ENCODE measurements at places on chromosomes 13 and 19. TPM values are rescaled to one million over a fixed set of nuclear protein-coding genes. Genes with fewer than 3 reads are reported as not detected.

Gene TINCR
- 0.34 TPM for polyA plus RNA-seq

Gene CHST8
- polyA plus RNA-seq: 0.63 TPM

GRCh38 chr13:79121286-79121685 lies 284.8 kb downstream of the RBM26 start:
- DNase-seq: no peak

GRCh38 chr13:44403461-44404056 lies 29.9 kb downstream of the SERP2 start:
- no peak for DNase-seq

DNA sequence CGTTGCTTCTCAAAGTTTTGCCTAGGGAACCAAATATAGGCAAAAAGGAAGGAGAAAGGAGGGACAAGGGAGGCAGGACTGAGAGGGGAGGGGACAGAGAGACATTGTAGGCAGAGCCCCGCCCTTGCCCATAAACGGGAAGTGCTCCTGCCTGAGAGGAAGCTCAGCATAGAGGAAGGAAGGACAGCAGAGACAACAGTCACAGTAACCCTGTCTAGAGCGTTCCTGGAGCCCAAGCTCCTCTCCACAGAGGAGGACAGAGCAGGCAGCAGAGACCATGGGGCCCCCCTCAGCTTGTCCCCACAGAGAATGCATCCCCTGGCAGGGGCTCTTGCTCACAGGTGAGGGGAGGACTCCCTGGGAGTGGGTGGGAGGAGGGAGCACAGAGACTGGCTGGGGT lies at the start of gene CEACAM21:
CEACAM21 (plus strand) TSS at position 169 of the 400 bp plus-strand sequence; CDS start at position 278, 109 bp downstream.
- peak; percentile 56 for DNase-seq

DNA sequence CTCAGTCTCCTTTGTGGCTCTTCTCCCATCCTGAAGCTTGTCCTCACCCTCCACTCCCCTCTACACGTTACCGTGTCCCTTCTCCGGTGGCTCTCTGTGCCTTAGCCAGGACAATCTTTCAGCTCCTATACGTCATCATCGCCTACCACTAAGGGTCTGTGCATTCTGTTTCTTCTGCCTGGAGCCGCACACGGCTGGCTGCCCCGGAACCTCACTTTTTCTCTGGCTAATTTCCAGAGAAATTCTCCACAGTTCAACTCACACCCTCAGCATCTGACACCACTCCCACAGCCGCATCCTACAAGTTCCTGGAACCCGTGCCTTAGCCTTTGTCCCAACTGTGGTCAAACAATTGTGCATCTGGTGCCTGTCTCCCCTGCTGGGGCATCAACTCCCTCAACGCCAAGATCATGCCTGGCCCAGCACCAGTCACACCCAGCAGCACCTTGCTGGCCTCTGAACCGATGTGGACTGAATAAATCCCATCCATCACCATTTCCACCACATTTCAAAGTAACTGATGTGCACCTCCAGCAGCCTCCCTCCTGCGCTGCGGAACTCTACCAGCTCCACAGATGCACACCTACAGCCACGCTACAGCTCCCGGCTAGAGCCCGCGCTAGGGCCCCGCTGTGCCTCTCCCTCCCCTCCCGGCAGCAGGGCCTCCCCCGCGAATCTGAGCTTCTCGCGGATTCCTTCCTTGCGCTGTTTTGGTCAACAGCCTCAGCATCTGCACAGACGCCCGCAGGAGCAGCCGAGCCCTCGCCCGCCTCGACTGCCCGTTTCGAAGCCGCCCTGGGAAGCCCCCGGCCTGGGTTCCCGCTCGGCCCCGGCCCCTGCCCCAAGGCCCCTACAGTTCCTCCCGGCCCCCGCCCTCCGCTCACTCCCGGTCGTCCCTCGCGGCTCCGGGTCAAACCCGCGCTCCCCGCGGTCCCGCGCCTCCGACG lies 689 bp downstream of the DCUN1D2 start:
- DNase-seq: peak; percentile 46
